Left cardiac atrium (tissue), 4 donors: ENCODE measurements at places on chromosomes 3 and 15.

GRCh38 chr3:158781191-158781590 is 20.7 kb upstream of the MFSD1 start:
- no peak for DNase-seq

GRCh38 chr3:23547905-23548650 is 257.7 kb upstream of the UBE2E1 start:
- no peak for DNase-seq

- peak; percentile 57 for DNase-seq
Measured at GRCh38 chr3:195001961-195002861, 268.7 kb downstream of the XXYLT1 start.

DNA sequence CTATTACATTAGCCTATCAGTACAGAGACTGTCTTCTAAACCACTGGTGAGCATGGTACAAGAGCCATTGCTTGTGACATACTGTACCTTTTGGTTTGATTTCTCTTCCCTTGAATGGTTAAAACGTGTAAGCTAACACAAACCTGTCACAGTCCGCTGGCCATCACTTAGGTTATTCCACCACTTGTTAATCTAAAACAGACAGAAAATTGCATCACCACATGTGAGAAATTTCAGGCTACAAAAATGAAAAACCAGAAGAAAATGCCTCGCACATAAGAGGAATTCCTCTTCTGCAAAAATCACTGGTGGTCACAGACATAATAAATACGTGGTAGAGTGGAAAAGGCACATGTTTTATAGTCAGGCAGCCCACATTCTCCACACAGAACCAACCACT is 22.1 kb downstream of the PARL start:
- DNase-seq, result no peak

DNA sequence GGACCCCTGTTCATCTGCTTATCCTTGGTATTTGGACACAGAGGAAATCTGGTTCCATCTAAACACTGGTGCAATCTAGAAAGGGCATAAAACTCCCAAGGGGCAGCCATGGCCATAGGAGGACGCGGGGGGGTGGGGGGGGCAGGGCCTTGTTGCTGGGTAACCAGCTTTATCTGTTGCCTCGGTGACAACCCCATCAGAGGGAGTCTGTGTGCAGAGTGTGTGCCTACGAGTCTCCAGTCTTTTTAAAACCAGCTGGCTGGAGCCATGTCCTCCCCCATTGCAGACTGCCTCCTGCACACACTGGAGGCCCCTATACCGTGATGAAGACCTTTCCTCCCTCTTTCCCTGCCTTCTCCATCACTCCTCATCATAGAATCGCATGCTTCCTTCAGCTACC is 26.4 kb upstream of the CORO2B start:
- no peak for DNase-seq

DNA sequence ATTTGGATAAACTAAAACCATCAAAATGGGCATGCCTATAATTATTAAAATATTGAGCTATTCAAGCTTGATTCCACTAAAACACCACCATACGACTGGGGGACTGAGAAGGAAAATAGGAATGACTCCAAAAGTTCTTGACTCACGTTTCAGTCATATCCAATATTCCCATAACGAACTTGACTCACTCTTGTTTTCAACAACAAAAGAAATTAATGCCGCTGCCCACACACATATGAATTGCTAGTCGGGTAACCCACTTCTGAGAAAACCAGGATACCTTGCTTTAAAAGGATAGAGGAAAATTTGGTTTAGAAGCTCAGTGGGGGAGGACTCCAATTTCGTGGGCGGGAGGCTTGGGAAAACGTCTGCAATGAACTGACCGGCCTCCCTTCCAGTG is 5.2 kb downstream of the HTR3C start:
- no peak for DNase-seq

- DNase-seq, result no peak
Measured at GRCh38 chr3:23653647-23654525, 151.9 kb upstream of the UBE2E1 start.

- DNase-seq, result no peak
Measured at GRCh38 chr3:41318520-41318919, 119.2 kb downstream of the CTNNB1 start.

DNA sequence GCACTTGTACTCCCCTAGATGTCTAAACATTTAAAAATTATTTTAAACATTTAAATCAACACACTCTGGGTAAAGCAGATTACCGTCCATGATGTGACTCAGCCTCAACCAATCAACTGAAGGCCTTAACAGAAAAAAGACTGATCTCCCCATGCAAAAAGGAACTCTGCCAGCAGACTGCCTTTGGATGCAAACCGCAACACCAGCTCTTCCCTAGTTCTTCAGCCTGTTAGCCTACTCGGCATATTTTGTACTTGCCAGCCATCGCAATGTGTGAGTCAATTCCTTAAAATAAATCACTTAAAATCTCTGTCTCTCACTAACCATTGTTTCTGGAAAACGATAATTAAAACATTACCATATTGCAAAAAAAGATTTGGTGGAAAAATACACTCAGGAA is 375.9 kb downstream of the RSL24D1 start:
- no peak for DNase-seq

- no peak for DNase-seq
Measured at GRCh38 chr3:13501521-13501920, 21.4 kb downstream of the HDAC11 start.
